ENCODE measurements at places on chromosomes 2 and 18.
A peak's percentile ranks its signal among the peaks of the same experiment; 100 is the strongest.

- DNase-seq = no peak
Measured at GRCh38 chr18:74873629-74874028, 276.0 kb downstream of the ZNF407 start.

GRCh38 chr2:98921062-98921461 is 15.0 kb downstream of the CRACDL start:
- DNase-seq = no peak

DNA sequence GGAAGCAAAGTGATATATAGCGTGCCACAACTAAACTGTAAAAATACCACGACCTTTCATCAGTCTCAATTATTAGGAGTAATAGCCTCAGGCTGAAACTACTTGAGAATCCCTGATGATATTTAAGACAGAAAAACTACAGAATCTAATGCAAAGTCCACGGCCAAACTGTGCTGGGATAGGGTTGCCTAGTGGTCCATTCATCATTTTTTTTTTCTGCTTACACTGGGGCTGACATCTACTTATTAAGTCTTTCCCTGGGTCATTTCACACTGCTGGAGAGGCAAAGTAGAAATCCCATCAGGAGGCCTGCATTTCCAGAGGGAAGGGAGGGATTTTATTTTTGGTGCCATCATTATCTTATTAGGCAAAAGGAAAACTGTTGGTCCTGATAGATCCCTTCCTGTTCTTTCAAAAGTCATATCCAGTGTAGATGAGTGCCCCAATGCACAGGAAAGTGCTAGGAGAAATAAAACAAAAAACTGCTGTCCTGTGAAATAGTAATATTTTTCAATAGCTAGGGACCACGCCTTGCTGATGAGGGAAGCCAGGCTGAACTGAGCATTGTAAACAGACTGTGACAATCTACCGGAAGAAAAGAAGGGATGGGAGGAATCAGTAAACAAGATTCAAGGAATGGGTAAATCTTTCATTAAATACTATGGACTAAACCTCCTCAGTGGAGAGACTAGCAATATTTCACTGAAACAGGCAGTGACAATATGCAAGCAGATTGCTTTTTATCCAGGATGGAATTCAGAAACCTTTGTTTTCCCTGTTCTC is 644.3 kb downstream of the IRS1 start:
- DNase-seq = no peak

GRCh38 chr18:45169610-45170009 is 445.7 kb upstream of the SLC14A2 start:
- no peak for DNase-seq

GRCh38 chr2:240512109-240512485 is 45.7 kb downstream of the ANKMY1 start:
- DNase-seq = no peak

- DNase-seq = no peak
Measured at GRCh38 chr2:121721926-121722325, 14.7 kb downstream of the NIFK start.

GRCh38 chr2:30990176-30990575 is 148.1 kb downstream of the GALNT14 start:
- DNase-seq = no peak

DNA sequence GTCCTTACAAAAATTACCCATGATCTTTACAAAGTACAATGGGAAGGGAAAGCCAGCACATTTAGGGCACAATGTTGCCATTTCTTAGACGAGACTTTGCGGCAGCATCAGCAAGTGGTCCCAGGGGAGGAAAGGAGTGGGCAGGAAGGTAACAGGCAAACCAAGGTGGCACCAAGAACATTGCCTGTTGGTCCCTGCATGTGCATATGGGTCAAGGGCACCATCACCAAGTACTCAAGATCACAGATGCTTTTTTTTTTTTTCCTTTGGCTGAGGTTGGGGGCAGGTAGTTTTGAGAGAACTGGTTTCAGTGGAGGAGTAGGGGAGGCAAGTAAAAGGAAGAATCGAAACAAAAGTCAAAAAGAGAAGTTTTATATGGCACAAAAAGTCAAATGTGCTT is 752 bp upstream of the CYTIP start:
- DNase-seq = no peak

- DNase-seq = no peak
Measured at GRCh38 chr2:61044636-61045035, 21.0 kb upstream of the SANBR start.

DNA sequence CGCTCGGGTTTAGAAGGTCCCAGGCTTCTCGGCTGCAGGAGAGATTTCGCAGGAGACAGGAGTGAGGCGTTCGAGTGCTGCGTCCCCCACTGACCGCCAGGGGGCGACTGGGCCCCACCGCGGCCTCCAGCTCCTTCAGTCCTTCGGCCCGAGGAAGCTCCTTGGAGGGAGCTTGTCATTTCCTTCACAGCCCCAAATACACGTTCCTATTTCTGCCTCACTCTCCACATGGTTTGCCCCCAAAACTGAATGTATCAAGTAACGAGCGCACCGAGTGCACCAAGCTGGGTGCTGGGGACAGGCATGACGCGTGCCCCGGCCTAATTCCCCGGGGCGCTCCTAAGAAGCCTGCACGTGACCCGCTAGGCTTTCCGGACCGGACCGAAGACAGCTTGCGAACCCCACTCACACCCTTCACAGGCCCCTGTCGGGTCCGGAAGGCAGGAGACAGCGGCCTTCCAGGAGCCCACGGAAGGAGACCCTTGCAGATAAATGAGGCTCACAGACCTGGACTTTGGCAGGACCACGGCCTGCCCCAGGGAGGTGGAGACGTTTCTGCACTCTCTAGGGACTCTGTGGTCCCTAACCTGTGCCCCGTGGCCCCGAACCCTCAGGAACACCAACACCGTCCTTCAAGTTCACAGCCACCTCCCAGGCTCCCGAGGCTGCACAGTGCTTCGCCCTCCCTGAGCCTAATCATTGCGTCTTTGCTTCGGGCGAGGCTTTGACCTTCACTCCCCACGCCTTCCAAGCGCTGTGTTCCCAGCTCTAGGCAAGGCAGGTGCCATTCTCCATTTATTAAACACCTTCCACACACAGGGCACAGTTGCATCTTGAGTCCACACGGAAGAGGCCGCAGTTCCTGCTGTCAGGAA is 13.0 kb upstream of the FAHD2A start:
- peak; percentile 18 for DNase-seq

- DNase-seq = no peak
Measured at GRCh38 chr18:6629635-6630140, 99.8 kb upstream of the ARHGAP28 start.

DNA sequence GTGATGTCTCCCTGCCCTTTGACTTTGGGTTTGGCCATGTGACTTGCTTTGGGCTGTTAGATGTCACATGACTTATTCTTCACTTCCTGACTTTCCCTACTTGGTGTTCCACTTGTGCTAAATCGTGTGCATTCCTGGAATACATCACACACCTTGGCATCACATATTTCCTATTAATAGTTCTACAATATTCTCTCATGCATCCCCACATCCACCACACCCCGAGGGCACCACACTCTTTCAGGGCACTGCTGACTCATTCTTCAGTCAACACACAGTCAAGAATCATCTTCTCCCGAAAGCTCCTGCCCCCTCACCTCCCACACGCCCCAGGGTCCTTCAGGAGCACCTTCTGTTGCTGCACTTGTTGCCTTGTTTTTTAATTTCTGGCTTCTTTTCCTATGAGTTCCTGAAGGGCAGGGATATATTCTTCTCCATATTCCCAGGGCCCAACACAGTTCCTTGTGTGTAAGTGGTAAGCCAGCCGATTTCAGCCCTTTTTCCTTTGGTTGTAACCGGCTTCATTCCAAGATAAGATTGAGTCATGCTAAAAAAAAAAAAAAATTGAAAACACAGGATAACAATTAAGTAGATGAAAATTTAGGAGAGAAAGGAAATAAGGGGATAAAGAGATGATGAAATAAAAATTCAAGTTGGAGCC is 341.4 kb downstream of the SLC4A3 start:
- no peak for DNase-seq

- DNase-seq = no peak
Measured at GRCh38 chr18:78878335-78878734, 101.3 kb upstream of the SALL3 start.

GRCh38 chr2:46383113-46383395 is 85.8 kb downstream of the EPAS1 start:
- DNase-seq = no peak

GRCh38 chr2:152583512-152584229 is 133.6 kb downstream of the PRPF40A start:
- DNase-seq = no peak

DNA sequence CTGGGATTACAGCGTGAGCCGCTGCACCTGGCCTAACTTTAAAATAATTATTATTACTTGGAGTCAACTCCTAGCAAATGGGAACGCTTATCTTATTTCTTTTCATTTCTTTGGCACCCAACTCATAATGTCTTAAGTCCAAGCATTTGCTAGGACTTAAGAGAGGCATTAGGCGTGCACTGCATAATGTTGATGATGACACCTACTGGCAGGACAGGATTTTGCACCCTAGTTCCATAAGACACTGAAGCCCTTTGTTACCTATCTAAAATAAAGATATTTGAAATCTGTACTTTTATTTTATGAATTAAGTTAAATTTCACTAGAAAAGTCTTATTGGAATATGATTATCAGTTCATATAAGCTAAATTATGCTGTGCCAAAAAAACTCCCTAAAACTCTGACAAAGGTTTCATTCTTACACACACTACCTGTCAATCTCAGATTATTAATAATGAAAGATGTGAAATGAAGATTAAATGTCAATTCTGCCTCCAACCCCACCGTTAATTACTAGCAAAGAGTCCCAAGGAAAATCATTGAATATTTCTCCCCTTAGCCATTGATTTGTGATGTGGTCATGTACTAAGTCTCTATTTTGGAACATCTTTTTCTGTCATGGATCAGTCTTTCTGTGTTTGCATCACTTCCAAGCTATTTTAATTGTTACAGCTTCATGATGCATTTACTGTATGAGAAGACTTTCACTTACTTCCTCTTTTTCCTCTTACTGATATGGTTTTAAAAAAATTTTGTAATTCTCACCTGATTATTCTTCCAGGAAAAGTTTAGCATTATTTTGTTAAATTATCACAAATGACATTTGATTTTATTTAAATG is 12.7 kb upstream of the CDH2 start:
- no peak for DNase-seq

DNA sequence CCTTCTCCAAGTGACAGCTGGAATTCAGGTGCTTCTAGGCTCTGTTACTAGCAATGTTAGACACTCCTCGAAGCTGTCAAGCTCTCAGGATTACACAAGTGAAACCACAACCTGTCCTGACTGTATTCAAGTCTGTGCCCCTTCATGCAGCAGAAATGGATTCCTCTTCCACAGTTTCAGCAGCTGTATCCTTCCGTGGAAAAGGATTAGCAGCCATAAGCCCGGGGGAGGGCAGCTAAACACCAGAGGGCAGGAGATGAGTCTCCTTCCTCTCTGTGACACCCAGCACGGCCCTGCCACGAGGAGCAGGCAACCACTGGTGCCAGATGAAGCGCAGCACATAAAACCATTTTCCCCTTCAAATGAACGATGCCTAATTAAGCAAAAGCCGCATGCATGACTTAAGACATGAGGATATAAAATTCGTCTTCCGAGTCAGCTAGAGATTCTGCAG is 1.2 kb downstream of the ST3GAL5 start:
- peak; percentile 26 for DNase-seq

- DNase-seq = no peak
Measured at GRCh38 chr18:8881103-8881502, 175.7 kb downstream of the MTCL1 start.

DNA sequence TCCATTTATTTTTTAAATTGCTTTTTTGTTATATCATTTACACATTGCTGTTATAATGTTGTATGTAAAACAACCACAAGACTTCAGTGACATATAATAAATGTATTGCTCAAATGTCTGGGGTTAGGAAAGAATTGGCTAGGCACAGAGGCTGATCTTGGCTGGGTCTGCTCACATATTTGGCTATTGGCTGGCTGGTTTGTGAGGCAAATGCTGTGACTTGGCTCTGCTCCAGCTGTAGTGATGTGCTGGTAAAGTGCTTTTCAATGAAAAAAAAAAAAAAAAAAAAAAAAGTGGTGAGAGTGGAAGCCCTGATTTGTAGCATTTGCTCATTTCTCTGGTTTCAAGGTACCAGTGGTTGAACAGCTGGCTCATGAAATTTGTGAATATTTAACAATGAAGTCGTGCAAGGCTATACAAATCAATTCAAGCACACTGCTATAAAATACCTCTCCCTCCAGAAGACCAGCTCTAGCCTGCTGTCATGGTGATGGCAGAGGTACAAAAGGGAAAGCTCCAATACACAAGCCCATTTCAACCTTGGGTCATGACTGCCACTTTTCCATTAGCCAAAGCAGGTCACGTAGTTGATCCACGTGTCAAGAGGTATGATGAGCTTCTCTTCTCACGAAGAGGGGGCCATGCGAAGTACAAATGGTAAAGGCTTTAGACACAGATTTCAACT is 43.7 kb upstream of the RIT2 start:
- DNase-seq = no peak
